ENCODE measurements at places on chromosomes 7 and 10.

GRCh38 chr10:14686356-14686755 lies 88.3 kb downstream of the FAM107B start:
- peak; percentile 15 for DNase-seq

GRCh38 chr7:135930565-135931461 lies 46.3 kb downstream of the MTPN start:
- DNase-seq: no peak

DNA sequence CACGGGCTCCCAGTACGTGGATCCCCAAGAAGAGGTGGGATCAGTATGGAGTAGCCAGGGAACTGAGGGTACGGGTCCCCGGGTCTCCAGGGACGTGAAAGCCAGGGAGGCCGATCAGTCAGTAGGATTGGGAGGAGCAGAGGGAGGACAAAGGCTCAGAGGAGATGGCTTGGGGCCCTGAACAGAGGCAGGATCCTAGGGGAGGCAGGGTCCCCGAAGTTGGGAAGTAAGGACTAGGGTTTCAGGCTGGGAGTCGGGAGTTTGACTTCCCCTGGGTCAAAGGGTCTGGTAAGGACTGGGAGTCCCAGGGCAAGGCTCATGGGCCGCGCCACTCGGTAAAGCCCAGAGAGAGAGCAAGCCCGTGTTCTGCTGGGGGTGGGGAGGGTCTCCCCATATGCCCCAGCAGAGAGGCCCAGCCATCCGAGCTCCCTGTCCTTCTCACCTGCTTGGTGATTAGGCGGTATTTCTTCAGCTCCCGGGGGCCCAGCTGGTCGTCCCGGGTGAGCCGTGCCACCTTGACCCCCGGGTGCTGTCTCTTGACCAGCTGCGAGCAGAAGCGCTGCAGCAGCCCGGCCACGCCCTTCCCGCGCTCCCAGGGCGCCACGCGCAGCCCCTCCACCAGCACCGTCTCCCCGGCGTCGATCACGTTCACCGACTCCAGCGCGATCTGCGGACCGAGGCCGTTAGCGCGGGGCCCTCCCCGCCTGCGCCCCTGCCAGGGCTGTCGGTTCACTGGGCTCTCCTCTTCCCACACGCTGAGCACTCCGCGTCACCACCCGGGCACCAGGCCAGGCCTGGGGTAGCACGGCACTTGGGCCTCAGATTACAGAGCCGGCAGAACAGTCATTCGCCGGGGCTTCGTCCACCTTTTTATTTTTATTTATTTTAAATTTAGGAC lies 7.0 kb downstream of the NAT16 start:
- DNase-seq: peak; percentile 51

DNA sequence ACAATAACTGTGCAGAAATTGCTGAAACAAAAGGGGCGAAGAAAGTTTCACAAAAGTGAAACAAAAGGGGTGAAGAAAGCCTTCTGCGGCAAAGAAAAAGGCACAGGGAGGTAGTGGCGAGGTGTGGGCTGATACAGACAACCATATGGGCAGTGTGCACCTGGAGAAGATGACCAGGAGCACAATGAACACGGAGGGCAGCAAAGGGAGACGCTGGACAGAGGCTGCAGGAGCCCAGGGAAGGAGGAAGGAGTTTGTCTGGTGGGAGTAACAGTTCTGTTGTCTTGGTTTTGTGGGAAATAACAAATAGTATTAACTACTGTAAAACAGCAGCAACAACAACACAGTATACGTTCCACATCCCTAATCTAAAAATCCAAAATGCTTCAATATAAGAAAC lies 42.4 kb downstream of the ESYT2 start:
- no peak for DNase-seq

GRCh38 chr10:52864201-52865106 lies 91.9 kb upstream of the MBL2 start:
- DNase-seq: no peak

- no peak for DNase-seq
Measured at GRCh38 chr7:27640884-27641574, 21.7 kb downstream of the HIBADH start.

Measured in stimulated activated CD4-positive, alpha-beta T cell treated with anti-CD3 and anti-CD28 coated beads, Interleukin-15, amount 100 ng/mL, for 24 hours (primary cell).